ENCODE measurements at places on chromosomes 6 and 20.
A peak's percentile ranks its signal among the peaks of the same experiment; 100 is the strongest.

DNA sequence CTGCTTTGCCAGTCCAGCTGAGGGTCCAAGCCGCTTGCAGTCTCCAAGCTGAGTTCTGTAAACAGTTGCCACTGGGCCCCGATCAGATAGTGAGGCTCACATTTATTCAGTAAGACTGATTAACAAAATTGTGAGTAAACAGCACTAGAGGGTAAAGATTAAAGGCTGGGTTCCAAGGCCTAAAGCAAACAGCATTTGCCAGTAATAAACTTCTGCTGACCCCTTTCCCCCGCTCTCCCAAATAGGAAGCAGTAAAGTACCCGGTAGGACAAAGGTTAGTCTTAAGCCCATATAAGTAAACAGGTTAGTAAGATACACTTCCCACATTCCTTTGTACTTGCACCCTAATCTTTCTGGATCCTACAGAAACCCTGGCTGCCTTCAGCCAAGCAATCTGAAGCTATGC is 181.8 kb downstream of the MEI4 start:
- DNase-seq = no peak

- no peak for DNase-seq
These were observed 19.9 kb downstream of the PXT1 start for GRCh38 chr6:36422714-36423100.

GRCh38 chr6:37362101-37362828 is 8.5 kb downstream of the RNF8 start:
- no peak for DNase-seq

- no peak for DNase-seq
These were observed 183.0 kb downstream of the TASP1 start for GRCh38 chr20:13455713-13456112.

DNA sequence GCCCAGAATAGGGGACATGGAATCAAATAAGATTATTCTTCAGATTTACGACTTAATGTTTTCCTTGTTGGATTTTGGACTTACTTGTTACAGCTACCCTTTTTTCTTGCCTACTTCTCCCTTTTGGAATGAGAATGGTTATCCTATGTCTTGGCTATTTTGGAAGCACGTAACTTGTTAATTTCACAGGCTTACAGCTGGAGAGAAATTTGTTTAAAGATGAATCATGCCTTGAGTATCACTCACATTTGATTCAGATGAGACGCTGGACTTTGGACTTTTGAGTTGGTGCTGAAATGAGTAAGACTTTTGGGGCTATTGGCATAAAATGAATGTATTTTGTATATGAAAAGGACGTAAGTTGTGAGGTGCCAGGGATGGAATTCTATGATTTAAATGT is 83.3 kb downstream of the SMPDL3A start:
- DNase-seq = no peak

- DNase-seq = peak; percentile 48
These were observed 271.5 kb downstream of the FOXA2 start for GRCh38 chr20:22312744-22313346.

GRCh38 chr6:111812060-111813038 is 60.9 kb downstream of the FYN start:
- no peak for DNase-seq

- DNase-seq = no peak
These were observed 18.5 kb upstream of the FOXC1 start for GRCh38 chr6:1591243-1591642.

GRCh38 chr6:123509112-123509511 is 127.6 kb downstream of the TRDN start:
- DNase-seq = no peak

GRCh38 chr20:63705232-63706026 is 2.3 kb downstream of the ARFRP1 start:
- DNase-seq = no peak

DNA sequence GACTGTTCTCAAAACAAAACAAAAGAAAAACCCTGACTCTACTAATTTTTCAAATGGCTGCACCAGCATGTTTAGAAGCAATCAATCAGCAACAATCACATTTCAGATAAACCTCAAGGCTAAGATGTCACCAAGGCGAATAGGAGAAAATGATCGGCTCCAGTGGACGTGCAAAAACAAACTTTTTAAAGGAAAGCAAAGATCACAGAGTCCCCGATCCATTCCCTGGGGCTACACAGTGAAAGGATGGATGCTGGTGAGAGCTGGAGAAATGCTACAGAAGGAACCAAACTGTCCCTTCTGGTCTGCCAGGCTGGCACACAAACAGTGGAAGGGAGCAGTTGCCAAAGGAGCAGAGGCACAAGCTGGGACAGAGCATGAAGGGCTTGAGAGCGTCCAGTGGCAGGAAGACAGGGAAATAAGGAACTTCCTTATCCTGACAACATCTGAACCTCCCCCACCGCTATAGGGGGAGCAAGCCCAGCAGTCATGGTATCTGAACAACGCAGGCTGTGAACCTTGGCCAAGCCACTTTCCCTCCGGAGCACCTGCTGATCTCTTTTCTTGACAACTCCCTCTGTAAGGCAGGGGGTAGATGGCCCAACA is 73.7 kb upstream of the HIVEP1 start:
- DNase-seq = no peak

DNA sequence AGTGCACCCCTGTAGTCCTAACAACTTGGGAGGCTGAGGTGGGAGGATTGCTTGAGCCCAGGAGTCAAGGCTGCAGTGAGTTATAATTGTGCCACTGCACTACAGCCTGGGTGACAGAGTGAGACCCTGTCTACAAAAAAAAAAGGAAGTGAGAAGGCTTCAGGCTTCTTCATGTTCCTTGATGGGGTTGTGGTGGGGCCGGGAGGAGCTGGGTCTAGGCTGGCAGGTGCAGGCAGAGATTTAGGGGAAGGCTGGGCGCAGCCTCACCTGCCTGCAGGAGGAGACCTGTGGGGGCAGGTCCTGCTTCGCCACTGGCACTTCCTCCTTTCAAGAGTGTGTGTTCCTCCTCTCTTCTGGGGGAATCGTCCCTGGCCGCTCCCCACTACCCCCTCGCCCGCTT is 63.9 kb downstream of the CHMP4B start:
- DNase-seq = no peak

GRCh38 chr20:4444404-4444803 is 277.3 kb upstream of the PRND start:
- no peak for DNase-seq

DNA sequence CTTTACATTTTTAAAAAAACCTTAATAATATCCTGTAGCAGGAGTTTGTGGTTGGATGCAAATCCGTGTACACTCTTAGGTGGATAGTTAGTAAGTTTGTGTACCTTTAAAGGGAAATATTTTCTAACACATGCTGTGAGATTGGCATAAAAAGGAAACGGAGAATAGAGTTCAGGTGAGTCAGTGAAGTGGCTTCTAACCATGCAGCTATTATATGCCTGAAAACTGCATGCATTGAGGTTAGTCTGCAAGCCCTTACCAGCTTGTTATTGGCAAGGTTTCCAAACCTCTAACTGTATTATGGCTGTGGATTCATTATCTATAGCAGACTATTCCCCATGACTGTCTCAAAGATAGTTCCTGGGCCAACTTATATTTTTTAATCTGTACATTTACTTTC is 420.6 kb upstream of the MMS22L start:
- no peak for DNase-seq

DNA sequence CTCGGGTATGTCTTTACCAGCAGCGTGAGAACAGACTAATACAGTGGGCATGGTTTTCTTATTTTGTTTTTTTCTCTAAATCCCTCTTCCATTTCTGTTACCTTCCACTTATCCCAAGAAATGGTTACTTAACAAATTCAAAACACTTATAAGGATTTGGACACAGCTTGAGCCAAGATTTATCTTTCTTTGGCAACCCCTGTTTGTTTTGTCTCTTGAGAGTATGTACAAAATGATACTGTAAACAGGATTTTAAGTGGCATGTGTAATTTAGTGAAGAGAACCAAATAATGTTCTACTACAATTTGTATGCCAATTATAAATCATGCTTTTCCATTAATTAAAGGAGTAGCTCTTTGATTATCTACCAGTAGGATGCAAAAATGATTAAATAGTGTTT is 51.4 kb downstream of the PPP1R14C start:
- no peak for DNase-seq
